ENCODE measurements at places on chromosomes 16 and 17. TPM values are rescaled to one million over a fixed set of nuclear protein-coding genes. Genes with fewer than 3 reads are reported as not detected.
A peak's percentile ranks its signal among the peaks of the same experiment; 100 is the strongest.

GRCh38 chr17:66300956-66301355, 1.5 kb upstream of the PRKCA start:
- no peak for DNase-seq

GRCh38 chr16:46757339-46758050, 9.4 kb upstream of the MYLK3 start:
- DNase-seq, result peak; percentile 87

DNA sequence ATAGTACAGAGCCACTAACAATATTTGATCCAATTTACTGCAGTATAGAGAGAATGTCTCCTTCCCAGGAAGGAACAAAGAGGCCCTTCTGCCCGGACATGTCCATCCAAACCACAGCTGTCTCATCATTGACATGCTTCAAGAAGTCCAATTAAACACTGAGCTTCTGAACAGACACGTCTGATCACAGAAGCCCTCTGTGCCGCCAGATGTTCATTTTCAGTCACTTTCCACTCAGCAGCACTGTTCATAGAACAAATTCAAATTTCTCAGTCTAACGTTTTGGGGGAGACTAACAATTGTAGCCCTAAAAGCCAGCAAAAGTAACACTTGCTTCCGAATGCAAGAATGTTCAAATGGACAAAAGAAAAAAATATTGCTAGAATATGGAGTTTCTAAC, 15.3 kb downstream of the ZC3H7A start:
- DNase-seq, result no peak

- DNase-seq, result peak; percentile 61
Observed at GRCh38 chr17:28938552-28938951, 12.8 kb downstream of the PHF12 start.

GRCh38 chr16:84463221-84463620, 41.2 kb downstream of the MEAK7 start:
- no peak for DNase-seq

DNA sequence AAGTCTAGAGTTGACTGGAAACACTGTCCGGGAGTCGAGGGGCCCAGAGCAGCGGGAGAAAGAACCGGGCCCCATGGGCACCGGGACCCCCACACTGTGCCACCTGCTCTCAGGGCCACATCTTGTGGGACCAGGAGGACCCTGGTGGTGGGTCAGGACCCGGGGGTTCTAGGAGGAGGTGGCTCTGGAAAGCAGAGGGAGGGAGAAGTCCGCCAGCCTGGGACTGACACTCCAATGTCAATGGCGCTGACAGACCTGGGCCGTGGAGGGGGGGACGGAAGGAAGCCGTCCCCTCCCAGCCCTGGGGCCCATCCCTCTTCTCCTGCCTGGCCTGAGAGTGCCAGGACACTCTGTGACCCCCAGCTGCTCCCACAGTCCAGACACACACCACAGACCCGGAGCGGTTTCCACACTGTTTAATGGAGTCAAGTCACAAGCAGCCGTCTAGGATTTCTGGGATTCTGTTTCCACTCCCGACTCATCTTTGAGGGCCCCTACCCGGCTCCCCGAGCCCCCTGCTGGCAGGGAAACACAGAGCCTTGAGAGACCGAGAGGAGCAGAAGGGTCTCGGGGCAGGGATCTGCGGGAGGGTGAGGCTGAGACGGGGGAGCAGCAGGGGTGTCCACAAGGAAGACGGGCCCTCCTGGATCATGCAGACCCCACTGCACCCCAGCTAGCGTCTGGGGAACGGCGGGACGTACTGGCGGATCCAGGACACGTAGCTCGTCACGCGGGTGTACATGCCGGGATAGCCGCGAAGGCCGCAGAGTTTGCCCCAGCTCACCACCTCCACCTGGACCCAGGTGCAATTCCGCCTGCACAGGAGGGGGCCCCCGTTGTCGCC, 23.5 kb upstream of the UBE2I start:
- no peak for DNase-seq

DNA sequence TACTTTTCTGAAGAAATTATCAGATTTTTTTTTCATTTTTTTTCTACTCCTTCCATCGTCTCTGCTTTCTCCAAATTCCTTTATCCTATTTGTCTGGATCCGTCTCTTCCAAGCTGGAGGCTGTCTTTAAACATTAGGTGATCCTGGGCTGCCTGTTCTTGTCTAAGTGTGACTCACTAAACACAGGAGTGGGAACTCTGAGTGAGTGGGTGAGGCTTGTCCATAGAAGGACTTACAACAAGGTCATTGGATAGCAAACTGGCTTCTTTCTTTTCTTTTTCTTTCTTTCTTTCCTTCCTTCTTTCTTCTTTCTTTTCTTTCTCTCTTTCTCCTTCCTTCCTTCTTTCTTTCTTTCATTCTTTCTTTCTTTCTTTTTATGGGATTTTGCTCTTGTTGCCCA, 18.2 kb downstream of the ALOX15 start:
- DNase-seq, result no peak

- DNase-seq, result peak; percentile 38
Observed at GRCh38 chr17:10226930-10227695, 28.7 kb upstream of the GAS7 start.

GRCh38 chr17:64020056-64020766, at the start of gene ICAM2:
Gene ICAM2 (minus strand): TSS chr17:64020633. CDS start chr17:64006691, 13,942 bp downstream.
- DNase-seq, result peak; percentile 63

GRCh38 chr16:88373927-88374492, 8.7 kb upstream of the ZNF469 start:
- no peak for DNase-seq

GRCh38 chr17:65783845-65784334, 222.4 kb upstream of the AXIN2 start:
- DNase-seq, result no peak

Gene PITPNM3
- 0.37 TPM for polyA plus RNA-seq

Gene CCDC154
- polyA plus RNA-seq, result 0.49 TPM

Gene RTN4RL1
- 3.0 TPM for polyA plus RNA-seq

Gene NECAB2
- polyA plus RNA-seq, result 1.9 TPM

Gene USP6
- polyA plus RNA-seq, result 0.01 TPM
